Stomach (tissue), 19 donors: ENCODE measurements at places on chromosomes 16 and 17. TPM values are rescaled to one million over a fixed set of nuclear protein-coding genes. Genes with fewer than 3 reads are reported as not detected.

IRX6 gene
- not detected for total RNA-seq

BCL6B gene
- total RNA-seq: not detected

TEKT5 gene
- not detected for total RNA-seq

LITAFD gene
- total RNA-seq: not detected

MEOX1 gene
- total RNA-seq: 5.1 TPM

CAPNS2 gene
- total RNA-seq: 0.73 TPM

LLGL2 gene
- total RNA-seq: 72.3 TPM

ZC3H7A gene
- 49.1 TPM for total RNA-seq

DNA sequence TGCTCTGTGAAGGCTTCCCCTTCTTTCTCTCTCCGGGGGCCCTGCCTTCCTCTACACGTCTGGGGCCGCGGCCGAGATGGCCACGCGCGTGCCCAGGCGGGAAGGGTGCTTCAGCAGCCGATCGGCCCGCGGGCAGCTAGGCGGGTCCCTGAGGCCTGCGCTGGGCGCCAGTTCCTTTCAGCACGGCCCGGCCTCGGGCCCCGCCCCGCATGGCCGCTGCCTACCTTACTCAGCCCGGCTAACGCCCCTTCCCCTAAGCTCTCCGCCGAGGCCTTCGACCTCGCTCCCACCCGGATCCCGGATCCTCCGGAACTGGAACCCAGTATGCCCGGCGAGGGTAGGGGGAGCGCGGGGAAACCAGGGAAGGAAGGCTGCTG, 335 bp downstream of the TMEM11 start:
- DNase-seq: peak; percentile 72
- H3K36me3 ChIP-seq: peaks cover 25% of the 10 kb centered on the region
- peaks cover 81% of the 10 kb centered on the region for H3K4me1 ChIP-seq
- peak overlapping the region; percentile 99 for H3K4me3 ChIP-seq
- H3K27ac ChIP-seq: peak overlapping the region; percentile 84

DNA sequence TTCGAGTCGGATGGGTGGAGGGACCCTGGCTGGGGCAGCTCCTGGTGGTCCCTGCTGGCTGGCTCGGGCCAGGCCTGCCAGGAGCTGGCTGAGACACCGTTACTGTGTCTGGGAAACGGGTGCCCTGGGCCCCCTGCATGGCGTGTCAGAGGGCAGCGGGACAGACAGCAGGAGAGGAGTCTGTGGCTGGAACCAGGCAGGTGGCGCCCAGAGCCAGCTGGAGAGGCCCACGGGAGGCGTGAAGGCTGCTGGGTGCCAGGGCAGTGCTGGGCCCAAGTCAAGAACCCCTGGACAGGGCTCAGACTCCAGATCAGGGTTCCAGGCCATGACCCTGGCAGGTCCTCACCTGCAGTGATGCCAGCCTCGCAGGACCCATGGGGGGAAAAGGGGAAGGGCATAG, 16.6 kb downstream of the SOX8 start:
- DNase-seq: no peak
- peaks cover 77% of the 10 kb centered on the region for H3K27me3 ChIP-seq
- H3K36me3 ChIP-seq: no peaks in the 10 kb centered on the region
- H3K27ac ChIP-seq: peak overlapping the region; percentile 38

DNA sequence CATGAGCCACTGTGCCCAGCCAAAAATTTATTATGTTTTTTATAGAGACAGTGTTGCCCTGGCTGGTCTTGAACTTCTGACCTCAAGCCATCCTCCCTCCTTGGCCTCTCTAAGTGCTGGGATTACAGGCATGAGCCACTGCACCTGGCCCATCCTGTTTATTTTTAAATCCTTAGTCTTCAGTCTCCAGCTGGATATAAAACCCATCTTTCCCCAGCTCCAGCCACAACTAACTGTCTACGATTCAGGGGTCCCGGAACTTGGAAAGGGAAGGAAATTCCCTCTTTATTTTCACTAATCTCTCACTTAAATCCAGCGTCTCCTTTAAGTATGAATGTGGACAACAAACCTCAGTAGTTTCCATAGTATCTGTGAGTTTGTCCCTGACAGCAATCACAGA, 62.2 kb downstream of the IQCK start:
- H3K27me3 ChIP-seq: no peaks in the 10 kb centered on the region
- H3K27ac ChIP-seq: no peak overlapping the region
- no peak for DNase-seq
- no peaks in the 10 kb centered on the region for H3K36me3 ChIP-seq
- no peak overlapping the region for H3K4me3 ChIP-seq

DNA sequence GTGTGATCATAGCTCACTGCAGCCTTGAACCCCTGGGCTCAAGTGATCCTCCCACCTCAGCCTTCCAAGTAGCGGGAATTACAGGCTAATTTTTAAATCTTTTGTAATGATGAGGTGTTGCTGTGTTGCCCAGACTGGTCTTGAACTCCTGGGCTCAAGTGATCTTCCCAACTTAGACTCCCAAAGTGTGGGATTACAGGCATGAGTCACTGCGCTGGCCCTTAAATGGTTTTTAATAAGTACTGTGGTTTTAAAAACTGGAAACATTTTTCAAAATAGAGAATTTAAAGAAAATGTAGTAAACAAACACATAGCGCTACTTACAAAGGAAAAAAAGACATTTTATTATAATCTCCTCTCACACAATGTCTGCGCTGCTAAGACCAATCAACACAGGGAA, 32.2 kb downstream of the MARCHF10 start:
- no peaks in the 10 kb centered on the region for H3K27me3 ChIP-seq
- H3K27ac ChIP-seq: no peak overlapping the region
- peaks cover 20% of the 10 kb centered on the region for H3K4me1 ChIP-seq
- no peaks in the 10 kb centered on the region for H3K36me3 ChIP-seq

DNA sequence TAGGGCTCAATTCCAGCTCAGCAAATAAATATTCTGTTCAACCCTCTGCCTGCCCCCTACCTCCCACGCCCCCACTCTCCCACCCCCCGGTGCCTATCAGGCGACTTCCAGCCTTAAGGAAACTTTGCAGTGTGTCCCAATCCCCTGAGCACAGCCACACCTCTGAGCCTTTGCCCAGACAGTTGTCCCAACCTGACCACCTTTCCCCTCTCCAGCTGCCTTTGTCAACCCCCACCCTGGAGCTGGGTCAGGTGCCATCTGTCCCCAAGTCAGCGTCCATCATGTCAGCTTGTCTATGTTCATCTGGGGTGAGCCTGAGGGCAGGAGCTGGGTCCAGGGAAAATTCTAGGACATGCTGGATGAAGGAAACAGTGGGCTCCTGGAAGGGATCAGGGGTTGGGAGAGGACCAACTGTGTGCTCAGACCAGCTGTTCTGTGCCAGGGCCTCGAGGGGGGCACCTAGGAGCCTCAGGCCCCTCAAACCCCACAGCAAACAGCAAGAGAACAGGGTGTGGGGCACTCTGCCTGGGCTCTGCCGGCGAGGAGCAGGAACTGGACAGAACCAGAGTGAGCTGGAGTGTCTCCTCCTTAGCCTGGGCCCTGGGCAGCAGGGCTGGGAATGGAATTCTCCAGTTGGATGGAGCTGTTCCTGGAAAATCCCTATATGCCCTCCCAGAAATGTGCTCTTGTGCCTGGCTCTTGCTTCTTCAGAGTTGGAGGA, 17.8 kb downstream of the CDH16 start:
- no peak for DNase-seq
- no peaks in the 10 kb centered on the region for H3K27me3 ChIP-seq
- H3K4me1 ChIP-seq: peaks cover 63% of the 10 kb centered on the region
- no peaks in the 10 kb centered on the region for H3K36me3 ChIP-seq
- no peak overlapping the region for H3K4me3 ChIP-seq

DNA sequence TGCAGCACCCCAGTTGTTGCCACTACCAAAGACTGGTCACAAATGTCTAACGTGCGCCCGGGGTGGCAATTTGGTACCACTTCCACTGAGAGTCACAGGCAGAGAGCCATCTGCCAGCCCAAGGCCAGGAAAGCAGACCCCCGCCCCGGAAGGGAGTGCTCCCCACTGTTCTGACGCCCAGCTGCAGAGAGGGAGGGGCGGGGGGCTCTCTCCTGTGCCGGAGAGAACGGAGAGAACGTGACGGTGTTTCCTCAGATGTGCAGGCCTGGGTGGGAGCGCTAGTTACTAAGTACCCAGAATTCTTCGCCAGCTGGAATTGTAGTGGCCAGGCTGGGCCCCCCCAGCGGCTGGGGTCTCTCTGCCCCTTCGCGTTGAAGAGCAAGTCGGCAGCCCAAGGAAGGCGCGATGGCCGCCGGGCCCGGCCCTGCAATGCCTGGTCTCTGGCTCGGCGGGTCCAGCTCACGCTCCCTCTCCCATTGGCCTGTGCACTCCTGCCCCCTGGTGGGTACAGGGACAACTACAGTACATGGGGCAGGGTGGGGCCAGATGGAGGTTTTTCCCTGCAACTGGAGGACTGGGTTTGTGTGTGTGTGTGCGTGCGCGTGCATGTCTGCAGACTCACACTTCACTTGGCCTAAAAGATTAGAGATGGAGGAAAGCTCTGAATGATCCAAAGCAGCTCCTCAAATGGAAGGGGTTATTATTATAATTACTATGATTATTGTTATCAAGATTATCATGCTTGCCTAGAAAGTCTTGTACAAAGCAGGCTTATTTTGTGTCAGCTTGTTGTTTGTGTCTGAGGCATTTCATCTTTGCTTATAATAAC, 107.1 kb downstream of the AMFR start:
- H3K4me3 ChIP-seq: peak overlapping the region; percentile 33
- no peaks in the 10 kb centered on the region for H3K27me3 ChIP-seq
- peaks cover 4% of the 10 kb centered on the region for H3K4me1 ChIP-seq
- no peaks in the 10 kb centered on the region for H3K36me3 ChIP-seq
